ENCODE measurements at places on chromosomes 7 and 10.

DNA sequence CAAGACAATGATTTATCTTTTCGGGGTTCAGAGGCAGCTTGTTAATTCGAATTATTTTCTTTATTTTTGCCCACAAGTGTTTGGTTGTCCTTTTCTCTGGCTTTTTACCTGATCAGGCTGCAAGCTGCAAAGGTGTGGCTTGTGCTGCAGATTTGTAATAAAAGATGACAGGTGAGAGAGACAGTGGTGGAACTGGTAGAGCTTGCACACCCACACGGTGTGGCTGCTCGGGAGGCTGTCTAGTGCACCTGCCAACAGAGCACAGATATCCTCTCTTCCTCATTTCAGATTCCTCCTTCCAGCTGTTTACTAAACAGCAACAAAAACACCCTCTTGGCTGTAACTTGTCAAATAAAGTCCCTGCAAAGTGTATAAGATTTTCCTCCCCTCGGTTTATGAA, 9.2 kb downstream of the GJD4 start:
- no peak for DNase-seq

- no peak for DNase-seq
Measured at GRCh38 chr10:122992031-122992585, 11.9 kb downstream of the PSTK start.

DNA sequence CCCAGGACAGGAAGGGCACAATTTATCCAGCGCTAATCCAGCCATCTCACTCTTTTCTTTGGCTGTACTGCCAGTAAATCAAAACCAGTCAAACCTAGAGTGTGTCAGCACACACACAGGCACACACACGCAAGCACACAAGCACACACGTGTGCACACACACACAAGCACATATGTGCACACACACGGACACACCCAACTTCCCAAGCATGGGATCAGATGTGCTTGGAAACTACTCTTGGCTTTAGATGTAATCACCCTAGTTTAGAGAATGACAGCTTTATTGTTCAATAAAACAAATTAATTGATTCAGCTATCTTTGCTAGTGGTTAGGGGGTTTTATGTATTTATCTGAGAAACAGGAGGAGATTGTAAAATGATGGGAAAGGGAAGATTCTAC, 615.0 kb upstream of the MKI67 start:
- DNase-seq, result no peak

DNA sequence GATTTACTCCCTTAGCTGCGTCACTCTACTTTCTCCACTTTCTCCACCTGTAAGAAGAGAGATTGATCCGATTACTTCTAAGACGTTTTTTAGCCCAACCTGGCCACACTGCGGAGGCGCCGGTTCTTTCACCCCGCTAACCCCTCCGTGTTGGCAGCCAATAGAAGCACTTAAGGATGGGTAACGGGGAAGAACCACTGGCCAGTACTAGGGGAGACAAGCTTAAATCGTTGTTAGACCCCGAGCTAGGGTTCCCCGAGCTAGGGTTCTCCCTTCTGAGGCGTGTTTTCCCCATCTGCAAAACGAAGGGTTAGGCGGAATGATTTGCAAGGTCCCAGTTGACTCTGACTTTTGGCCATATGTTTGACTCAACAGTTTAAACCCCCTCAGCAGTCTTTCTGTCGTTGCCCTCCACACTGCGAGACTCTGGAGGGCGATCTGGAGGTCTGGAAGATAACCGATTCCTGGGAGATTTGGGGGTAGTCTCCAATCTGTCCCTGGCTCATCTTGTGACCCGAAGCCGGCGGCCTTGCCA, 644 bp downstream of the UMAD1 start:
- DNase-seq, result no peak

GRCh38 chr7:88002617-88003016, 68.6 kb downstream of the ADAM22 start:
- no peak for DNase-seq

DNA sequence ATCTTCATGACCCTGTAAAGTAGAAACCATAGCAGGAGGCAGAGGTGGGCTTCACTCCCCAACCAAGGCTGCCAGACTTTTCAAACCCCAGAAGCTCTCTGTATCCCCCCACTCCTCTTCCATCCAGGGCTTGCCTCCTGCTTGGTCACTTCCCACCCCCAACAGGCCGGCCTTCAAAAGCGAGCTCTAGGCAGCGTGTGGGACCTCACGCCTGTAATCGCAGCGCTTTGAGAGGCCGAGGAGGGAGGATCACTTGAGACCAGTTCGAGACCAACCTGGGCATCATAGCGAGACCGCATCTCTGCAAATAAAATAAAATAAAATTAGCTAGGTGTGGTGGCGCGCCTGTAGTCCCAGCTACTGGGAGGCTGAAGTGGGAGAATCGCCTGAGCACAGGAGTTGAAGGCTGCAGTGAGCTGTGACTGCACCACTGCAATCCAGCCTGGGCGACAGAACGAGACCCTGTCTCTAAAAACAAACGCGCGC, 743 bp upstream of the POR start:
- no peak for DNase-seq

GRCh38 chr7:93390660-93391059, 158.5 kb downstream of the VPS50 start:
- no peak for DNase-seq

- DNase-seq, result no peak
Measured at GRCh38 chr10:124172181-124172916, 79.0 kb upstream of the CHST15 start.
